ENCODE measurements at places on chromosomes 4 and X.
A peak's percentile ranks its signal among the peaks of the same experiment; 100 is the strongest.

GRCh38 chr4:156362581-156362980 lies 408.9 kb upstream of the CTSO start:
- DNase-seq = no peak

DNA sequence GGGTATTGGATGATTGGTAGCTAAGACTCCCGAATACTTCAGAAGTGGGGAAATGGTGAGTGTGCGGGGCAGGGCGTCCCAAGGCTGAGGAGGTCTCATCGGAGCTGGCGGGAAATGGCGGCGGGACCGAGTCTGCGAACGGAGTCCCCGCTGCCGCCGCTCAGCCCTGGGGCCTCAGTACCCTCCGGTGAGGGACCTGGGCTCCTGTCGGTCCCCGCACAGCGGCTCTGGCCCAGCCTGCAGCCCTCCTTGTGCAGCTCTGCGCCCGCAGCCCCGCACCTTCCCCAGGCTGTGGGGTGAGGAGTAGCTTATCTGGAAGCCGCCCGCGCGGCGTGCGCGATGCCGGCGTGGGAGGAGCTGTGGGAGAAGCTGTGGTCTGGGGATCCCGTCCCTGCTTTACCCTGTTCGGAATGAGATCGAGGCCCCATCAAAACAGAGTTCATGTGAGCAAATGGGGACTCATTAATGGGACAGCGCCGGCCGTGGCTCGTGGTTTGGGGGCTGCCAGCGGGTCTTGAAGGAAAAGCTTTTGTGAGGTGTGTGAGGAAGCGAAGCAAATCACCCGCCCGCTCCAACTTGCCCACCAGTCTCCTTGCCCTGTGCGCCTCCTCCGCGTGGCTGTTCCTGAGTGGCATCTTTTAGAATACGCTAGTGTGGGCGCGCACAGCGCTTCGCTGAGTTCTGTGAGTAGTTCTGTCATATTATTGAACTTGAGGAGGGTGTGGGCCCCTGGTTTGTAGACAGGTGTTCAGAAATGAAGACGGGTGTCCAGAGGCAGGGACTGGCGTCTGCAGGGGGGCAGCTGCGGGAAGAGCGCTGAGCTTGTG lies 531 bp downstream of the ZNF141 start:
- peak; percentile 64 for DNase-seq

DNA sequence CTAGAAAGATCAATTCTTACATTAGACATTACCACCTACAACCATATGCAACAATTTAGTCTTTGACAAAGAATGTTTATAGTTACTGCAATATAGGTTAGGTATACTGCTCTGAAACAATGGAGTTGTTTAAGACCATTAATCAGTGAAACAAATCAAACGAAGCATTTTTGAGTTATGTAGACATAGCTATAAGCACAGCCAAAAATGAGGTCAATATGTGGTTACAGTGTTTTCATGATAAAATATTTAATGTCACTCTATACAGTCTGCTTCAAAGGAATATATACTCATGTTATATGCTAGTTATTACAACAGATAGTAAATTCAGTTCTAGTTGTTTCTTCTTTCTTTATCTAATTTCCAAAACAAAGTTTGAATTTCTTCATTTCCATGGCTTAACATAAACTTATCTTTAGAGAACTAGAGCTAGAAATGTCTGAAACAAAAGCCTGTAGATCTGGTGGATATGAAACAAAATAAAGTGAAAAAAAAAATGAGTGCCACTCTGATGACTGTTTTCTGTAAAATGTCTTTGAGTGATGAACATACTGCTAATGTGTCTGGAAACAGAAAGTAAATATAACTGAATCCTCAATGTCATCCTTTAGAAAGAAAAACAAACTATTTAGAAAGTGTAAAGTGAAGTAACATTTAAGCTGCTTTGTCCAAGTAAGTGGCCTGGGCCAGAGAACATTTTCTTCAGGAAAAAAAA lies 809.0 kb downstream of the FAT4 start:
- DNase-seq = no peak

DNA sequence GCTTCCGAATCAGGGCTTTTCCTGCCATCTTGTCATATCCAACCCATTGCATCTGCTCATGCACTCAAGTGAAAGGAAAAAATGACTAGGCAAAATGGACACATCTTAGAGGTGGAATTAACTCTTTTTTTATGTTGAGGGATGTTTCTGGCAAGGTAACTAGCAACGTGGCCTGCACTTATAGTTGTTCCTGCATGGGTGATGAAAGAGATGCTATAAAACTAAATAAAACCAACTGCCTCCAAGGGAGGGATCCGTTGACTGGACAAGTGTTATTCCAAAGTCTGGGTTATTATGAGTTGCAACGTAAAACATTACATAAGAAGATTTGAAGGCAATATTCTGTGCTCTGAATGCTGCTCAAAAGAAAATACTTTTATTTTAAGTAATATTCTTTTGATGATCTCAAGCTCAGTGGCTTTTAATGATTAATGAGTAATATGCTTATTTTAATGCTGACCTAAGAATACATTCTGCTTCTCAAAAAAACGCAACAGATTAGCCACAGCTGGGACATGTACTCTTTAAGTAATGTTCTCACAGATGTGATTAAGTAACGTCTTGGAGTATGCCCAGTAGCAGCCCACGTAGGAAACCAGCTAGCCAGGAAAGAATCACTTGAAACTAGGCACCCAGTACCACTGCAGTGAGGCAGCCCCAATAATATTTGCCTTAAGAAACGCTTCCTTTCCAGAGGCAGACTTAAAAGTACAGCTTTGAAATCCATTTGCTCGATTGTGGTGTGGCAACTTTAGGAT lies 27.4 kb downstream of the KLF3 start:
- no peak for DNase-seq

DNA sequence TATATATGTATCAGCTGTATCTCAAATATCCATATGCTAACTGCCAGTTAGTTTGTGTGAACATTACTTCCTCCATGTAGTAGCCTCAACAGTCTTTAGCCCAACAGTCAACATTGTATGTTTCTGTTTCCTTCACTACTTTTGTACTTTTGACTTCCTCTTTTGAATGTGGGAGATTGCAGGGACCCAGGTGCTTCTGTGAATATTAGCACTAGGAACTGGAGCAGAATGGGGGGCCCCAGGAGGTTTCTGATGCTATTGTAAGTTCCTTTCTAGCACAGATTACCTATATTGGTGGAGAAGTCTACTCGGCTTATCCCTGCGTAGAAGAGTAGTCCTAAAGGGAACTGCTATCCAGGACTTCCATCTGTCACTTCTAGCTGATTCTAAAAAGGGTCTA lies 2.3 kb downstream of the PLAC8 start:
- DNase-seq = peak; percentile 81
